ENCODE measurements at places on chromosomes 3 and 15.

DNA sequence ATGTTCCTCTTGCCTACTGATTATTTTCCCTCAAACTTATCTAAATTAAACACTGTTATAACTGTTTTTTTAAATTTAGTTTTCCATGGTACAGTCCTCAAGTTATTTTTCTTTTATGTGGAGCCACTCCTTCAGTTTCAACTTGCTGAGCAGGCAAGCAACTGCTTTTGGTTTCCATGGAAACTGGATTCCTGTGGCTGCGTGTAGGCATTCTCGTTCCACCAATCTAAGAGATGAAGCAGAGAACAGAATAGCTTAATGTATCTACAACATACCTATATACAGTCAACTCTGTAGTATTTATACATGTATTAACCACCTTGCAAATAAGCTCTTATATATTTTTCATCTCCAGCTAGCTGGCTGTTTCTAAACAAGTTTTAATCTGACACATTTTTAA is 25.8 kb upstream of the ANXA2 start:
- DNase-seq = no peak

DNA sequence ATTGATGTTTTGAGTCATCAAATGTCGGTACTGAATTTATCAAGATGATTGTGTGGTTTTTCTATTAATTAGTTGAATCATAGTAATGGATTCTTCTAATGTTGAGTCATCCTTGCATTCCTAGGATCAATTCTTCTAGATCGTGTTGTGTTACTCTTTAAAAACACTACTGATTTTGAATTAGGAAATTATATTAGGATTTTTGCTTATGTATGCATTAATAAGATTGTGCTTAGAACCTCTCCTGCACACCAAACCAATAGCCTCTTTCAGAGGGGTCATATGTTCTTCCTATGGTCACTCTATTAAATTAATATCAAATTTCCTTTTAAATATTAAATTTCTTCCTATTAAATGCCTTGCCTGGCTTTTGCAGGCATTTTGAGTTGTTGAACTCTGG is 151.7 kb upstream of the TOPAZ1 start:
- no peak for DNase-seq

DNA sequence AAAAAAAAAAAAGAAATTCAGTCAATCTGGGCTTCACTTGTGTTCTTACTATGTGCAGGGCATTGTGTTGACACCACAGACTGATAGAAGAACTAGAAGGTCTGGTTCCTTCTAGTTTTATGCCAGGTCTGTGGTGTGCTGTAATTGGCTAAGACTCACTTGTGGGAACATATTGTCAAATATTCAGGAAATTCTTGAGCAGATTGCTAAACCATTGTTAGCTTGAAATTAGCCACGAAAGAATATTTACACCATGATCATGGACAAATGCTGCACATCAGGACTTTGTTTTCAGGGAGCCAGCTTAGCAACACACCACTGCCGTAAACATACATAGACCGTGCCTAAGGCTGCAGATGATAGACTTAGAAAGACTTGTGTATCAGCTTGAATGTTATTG is 74.6 kb downstream of the GTPBP8 start:
- no peak for DNase-seq

GRCh38 chr15:49297584-49297983 is 125.5 kb upstream of the FGF7 start:
- DNase-seq = no peak

GRCh38 chr3:23723141-23723540 is 82.6 kb upstream of the UBE2E1 start:
- no peak for DNase-seq

DNA sequence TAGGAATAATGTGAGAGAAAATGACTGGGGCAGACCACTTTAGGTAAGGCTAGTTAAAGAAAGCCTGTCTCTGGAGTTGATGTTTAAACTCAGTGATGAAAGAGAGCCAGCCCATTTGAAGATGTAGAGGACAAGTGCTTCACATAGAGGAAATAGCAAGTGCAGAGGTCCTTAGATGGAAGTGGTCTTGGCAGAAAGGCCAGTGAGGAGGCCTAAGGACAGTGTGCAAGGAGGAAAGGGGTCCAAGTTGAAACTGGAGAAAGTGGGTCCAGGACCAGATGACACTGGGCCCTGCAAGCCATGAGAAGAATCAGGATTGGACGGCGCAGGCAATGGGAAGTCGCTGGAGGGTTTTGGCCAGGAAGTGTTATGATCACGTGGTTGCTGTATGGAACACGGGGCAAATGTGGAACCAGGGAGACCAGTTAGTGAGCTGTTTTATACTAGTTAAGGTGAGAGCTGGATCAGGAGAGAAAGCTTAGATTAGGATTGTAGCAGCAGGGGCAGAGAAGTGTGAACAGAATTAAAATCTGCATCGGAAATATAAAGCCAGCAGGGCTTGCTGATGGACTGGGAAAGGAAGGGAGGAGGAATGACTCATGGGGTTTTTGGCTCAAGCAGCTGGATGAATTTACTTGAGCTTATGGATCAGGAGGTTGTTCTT is 48.0 kb upstream of the SCAANT1 start:
- DNase-seq = no peak

DNA sequence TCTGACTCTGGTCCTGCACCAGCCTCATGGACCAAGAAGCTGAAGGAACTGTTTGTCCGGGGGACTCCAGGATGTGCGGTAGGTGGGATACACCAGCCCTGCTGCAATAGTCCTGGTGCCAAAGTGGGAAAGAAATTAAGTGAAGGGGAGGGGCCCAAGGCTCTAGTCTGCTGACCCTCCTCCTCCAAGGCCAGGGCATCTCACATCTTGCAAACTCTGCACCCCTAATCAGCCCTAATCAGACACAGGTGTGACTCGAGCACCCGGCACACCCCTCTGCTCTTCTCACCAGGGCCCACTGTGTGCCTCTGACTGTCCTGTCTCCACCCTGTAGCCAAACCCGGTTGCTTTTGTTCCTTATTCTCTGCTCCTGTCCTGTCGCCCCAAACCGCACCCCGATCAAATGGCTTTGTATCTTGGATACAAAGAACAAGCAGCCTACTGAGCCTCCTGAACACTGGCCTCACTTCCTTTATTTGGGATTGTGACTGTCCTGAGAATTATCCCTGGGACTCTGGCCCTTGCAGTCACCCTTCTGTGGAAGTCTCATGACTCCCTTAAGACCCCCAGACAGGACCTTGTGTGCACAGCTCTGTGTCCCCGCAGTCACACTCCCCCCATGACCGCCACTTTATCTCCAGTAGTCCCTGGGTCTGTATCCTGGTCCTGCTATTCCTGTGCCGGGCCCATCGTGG is 26.7 kb upstream of the SLC41A3 start:
- no peak for DNase-seq

GRCh38 chr3:144053121-144053520 is 81.5 kb downstream of the DIPK2A start:
- DNase-seq = no peak

DNA sequence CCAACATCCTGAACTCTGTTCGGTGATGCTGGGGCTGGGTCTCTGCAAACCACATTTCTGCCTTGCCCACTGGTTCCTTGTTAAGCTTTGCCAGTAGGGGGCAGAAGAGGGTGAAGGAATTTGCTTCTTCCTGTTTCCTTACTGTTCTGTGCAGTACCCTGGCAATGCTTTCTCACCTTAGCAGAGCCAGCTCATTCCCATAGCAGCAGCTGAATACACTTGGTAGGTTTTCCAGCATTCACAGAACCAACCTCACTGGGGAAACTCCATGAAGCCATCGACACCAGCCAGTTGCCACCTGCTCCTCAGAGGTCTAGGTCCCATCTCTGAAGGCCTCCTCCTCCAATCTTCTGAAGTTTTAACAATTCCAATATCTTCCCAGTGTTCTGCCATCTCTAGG is 308.4 kb downstream of the PDCD6IP start:
- DNase-seq = no peak

- DNase-seq = no peak
Observed at GRCh38 chr15:69085325-69086081, 71.0 kb downstream of the NOX5 start.

DNA sequence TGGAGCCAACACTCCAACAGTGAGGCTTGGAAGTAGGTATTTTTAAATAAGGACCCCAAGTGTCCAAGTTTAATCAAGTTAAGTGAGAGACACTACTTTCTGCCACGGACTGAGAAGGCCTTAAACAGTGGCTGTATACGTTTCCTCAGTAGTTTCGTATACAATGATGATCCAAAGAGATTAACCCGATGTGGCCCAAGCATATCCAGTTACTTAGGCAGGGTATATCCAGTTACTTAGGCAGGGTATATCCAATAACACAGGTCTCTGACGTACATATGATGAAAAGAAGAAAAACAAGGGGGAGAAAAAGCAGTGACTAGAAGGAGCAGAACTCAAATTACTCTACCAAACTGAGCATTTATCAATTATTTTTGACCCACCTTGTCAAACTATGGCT is 591.4 kb downstream of the FOXP1 start:
- DNase-seq = no peak

DNA sequence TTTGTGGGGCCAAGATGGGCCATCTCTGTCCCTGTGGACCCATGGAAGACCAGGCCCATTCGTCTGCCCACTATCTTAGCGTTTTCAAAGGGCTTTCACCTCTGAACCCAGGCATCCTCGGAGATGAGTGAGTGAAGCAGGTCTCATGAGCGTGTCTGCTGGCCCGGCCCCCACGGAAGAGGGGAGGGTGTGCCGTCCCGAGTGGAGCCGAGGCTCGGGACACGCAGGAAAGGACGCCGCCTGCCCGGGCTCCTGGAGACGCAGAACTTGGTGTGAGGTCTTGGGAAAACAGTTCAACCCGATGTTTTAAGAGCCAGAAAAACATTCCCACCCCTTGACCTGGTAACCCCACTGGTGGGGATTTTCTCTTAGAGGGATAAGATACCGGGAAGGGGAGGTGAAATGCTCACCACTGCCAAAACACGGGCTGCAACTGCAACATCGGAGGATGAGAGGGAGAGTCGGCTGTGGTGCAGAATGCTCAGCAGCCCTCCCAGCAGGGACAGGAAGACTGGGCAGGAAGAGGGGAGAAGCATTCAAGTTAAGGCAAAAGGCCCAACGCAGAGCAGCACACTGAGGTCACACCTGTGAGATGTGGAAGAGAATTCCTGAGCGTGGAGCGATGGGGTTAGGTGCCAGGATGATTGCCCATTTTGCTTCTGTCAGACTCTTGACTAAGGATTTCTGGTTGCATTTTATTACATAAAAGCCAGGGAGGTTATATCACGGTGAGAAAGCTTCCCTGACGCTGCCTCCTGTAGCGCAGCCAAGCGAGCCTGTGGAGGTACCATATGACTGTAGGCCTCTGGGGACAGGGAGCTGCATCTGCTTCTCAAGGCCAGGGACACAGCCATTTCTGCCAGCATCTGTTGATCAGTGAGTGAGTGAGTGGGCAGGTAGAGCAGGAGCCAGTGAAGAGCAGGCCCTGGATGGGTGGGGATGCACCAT is 14.1 kb upstream of the STAB1 start:
- DNase-seq = no peak
